ENCODE measurements at places on chromosomes 6 and 20.
A peak's percentile ranks its signal among the peaks of the same experiment; 100 is the strongest.

DNA sequence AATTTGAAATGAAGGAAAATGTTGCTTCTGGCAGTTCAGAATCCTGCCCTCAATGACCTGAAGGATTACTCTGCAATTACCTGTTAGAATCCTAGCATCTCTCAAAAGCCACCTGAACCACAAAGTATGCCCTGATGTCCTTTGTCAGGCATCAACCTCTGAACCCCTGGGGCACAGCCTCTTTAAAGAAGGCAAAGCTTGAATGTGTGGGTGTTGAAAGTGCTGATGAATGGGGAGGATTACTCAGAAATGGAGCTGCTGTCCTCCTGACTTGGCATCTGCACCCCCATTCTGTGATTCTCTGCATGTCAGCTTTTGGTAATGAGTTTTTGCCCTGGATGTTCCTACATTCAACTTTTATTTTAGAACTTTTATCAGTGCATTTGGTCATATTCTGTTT is 179.2 kb downstream of the PKHD1 start:
- DNase-seq = no peak

DNA sequence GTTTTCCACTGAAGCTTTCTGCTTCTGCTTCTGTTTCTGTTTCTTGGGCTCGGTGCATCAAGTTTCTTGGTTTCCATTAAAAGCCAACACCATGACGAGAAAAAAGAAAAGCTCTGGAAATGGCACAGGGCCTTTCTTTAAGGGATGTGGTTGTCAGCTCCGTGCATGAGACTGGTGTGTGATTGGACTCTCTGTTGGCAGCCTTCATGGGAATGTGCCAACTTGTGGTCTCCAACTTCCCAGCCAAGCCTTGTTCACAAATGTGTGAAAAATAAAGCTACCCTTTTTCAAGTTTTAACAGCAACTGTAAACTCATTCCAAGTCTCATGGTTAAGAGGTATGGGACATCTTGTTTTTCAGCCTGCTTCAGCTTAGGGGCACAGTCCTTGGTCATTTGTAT is 68.7 kb upstream of the CST7 start:
- DNase-seq = no peak

- peak; percentile 48 for DNase-seq
Measured at GRCh38 chr6:64330694-64331307, 695.2 kb downstream of the PHF3 start.

DNA sequence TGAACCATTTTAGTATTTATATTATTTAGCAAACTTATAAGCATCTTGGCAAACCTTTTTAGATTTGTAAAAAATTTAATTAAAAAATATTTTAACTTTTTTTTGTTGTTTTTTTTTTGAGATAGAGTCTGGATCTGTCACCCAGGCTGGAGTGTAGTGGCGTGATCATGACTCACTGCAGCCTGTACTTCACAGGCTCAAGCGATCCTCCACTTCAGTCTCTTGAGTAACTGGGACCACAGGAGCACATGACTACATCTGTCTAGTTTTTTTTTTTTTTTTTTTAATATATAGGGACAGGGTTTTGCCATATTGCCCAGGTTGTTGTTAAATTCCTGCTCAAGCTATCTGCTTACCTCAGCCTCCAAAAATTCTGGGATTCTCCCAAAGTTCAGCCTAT is 161.1 kb downstream of the EYS start:
- no peak for DNase-seq

DNA sequence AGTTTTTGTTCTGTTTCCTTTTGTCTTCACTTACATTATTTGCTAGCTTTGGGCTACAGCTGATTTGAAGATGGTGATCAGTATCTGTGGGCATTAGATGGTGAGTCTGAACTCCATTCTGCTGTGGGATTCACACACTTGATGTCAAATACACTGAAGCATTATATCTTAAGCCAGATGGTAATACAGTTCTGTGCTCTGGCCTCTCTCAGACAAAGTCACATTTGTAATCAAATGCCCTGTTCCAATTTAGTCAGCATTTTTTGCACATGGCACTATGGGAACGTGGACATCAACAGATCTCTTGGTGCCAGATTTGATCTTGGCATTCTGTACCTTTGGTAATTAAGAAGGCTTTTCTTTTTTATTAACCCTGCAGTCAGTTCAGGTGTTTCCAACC is 56.0 kb downstream of the SASH1 start:
- DNase-seq = no peak

DNA sequence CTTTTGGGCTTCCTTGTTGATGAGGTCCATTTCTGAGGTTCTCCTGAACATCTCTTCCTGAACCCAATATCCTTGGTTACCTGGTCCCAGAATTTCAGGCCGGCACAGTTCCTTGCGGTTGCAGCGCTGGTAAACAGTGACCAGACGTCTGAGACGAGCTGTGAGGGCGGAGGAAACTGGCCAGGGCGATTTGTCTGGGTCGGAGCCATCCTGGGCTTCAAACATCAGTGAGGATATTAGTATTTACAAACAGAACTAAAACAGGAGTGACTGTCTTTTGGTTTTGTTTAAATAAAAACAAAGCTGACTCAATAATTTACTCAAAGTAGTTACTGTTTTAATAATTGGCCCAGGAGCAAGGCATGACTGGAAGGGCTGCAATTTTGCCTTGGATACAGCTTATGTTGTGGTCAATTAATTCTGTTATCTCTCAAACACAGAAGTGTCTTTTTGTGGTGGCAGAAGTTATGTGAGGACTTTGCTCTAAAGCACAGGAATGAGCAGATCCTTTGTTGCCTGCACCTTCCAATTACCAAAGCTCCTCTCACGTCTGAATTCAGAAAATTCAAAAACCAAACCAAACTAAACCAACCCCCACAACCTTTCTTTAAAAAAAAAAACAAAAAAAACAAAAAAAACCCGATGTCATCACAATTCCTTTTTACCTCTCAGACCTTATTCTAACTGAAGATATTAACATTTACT is 58.7 kb upstream of the EMILIN3 start:
- DNase-seq = no peak

- no peak for DNase-seq
Measured at GRCh38 chr6:105680131-105680530, 277.2 kb upstream of the PREP start.

- DNase-seq = no peak
Measured at GRCh38 chr20:61440548-61441055, 188.5 kb downstream of the CDH4 start.

DNA sequence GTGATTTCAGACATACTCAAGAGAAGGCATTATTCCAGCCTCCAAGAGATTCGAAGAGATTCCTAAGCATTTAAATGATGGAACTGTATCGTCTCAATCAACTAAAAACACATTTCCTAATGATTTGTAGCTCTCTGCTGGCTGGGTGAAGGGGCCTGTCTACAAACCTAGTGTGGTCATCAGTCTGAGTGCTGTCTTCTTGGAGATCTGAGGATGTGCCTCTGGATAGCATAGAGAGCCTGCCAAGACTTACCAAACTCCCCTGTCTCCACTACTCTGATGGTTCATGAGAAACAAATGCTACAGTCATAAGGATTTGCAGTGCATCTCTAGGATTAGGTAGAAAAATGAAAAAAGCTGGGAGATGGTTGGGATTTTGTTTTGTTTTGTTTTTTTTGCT is 176.9 kb upstream of the CITED2 start:
- DNase-seq = no peak

- no peak for DNase-seq
Measured at GRCh38 chr20:14673164-14673563, 335.8 kb upstream of the FLRT3 start.

GRCh38 chr20:32236048-32236533 is 28.4 kb downstream of the POFUT1 start:
- no peak for DNase-seq

GRCh38 chr20:33626190-33626589 is 35.9 kb upstream of the C20orf144 start:
- DNase-seq = no peak

GRCh38 chr6:156859686-156860085 is 82.5 kb downstream of the ARID1B start:
- DNase-seq = no peak

- peak; percentile 94 for DNase-seq
Measured at GRCh38 chr20:53579581-53580375, 13.9 kb downstream of the ZNF217 start.

- no peak for DNase-seq
Measured at GRCh38 chr6:37936906-37937305, 117.4 kb downstream of the ZFAND3 start.

GRCh38 chr6:22133357-22133756 is 163.5 kb downstream of the PRL start:
- no peak for DNase-seq

DNA sequence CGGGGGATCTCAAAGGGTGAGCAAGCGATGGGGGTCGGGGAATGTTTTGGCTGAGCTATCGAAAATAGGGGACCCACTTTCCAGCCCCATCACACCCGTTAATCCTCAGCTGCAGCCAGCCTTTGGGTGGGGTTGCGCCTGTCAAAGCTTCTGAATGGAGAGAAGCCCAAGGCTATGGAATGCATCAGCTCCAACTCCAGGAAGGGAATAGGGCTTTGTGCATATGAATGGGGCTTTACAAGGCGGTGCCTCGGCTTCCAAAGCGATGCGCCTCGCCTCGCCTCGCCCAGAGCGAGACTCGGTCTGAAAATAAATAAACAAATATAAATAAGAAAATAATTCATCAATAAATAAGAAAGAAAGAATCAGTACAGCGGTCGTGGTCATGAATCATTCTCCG is 751.4 kb upstream of the DEFB115 start:
- DNase-seq = no peak

GRCh38 chr6:166718516-166718915 is 91.5 kb upstream of the RPS6KA2 start:
- no peak for DNase-seq

- DNase-seq = no peak
Measured at GRCh38 chr6:75166236-75166635, 39.6 kb downstream of the COL12A1 start.

DNA sequence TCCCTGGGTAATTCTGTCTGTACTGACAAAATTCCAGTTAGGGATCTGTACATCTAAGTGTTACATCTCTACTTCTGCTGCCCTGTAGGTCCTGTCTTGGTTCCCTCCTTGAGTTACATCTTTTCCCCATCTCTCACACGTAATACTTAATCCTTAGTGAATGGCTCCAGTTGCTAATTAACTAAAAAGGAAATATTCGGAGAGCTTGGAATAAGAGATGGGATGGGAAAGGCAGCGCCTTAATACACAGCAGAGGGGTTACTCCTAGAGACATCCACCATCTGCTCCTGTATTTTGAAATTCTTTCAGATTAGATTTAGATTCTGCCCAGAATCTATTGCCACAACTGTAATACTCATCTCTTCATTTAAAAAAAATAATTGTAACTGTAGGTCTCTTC is 384.0 kb downstream of the SAMD5 start:
- no peak for DNase-seq

- DNase-seq = no peak
Measured at GRCh38 chr20:15759594-15759993, 813.7 kb downstream of the KIF16B start.

DNA sequence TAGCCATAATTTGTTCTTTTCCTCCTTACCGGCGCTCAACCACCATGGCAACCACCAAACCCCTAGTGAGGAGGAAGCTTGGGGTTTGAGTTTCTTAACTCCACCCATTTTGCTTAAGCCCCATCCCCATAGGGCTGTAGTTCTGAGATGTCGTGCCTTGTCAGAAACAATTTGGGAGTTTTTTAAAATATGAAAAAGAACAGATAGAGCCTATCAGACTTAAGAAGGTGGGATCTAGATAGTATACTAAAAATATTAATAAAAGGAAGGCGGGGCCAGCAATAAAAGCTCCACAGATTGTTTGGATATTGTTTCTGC is 5.6 kb downstream of the BRD2 start:
- DNase-seq = peak; percentile 15

DNA sequence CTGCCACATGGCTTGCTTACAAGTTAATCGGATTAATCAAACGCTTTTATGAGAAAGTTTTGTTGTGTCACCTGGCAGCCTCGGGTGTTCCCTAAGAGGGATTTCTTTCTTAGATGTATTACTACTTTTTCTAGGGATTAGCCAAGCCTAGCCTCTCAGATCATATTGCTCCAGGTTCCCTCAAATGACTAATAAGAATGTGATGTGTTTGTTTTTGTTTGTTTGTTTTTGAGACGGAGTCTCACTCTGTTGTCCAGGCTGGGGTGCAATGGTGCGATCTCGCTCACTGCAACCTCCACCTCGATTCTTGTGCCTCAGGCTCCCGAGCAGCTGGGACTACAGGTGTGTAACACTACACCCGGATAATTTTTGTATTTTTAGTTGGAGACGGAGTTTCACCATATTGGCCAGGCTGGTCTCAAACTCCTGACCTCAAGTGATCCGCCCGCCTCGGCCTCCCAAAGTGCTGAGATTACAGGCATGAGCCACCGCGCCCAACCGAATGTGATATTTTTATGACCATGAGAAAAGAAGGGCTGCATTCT is 977 bp downstream of the HMGN4 start:
- DNase-seq = peak; percentile 67

DNA sequence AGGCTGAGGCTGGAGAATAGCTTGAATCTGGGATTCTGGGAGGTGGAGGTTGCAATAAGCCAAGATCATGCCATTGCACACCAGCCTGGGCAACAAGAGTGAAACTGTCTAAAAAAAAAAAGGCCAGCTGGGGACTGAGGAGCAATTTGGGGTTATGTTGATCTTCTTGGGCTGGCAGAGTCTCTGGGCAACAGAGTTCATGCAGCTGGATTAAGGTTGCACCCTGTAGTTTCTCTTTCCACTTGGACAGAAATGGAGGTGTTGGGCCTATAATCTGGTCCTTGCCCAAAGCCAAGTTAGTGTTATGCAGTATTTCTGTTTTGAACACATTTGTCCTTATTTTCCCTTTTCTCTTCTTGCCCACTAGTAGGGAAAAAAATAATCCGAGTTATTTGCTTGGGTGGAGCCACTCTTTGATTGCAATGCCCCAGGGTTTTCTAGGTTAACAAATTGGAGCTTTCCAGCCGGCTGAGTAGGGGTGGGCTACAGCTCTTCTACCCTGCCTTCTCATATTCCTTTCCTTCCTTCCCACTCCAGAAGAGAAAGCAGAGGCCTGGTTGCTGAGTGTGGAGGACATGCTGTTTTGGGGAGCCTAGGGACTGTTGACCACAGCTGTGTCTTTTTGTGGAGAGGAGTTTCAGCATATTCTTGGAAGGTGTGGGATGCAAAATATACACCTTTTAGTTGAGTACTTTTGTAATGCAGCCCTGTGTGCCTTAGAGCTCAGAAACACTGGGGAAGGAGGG is 213.9 kb downstream of the SOX4 start:
- no peak for DNase-seq
